ENCODE measurements at places on chromosomes 12 and 14.

DNA sequence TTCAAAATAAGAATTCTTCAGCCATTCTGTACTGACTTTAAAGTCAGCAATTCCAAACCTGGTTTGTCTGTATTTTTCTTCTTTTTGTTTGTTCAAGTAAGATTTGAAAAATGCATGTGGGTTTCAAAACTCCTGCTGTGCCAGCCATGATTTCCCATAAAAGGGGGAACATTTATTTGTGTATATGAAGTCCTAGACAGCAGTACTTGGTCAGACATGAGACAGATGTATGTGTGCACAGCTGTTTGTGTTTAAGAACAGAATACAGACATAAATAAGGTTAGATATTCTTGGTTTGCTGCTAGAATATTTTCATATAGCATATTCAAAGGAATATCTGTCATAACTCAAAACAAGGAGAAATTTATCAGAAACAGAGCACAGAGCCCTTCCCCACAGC, 236.0 kb downstream of the ADAMTS20 start:
- no peak for DNase-seq

GRCh38 chr12:47986291-47986660, 18.0 kb downstream of the COL2A1 start:
- DNase-seq: no peak

- no peak for DNase-seq
These were observed 10.3 kb upstream of the PGAM5 start for GRCh38 chr12:132700212-132700822.

- no peak for DNase-seq
These were observed 21.3 kb upstream of the HSP90B1 start for GRCh38 chr12:103908877-103909276.

GRCh38 chr14:101174522-101174838, 271.0 kb upstream of the RTL1 start:
- DNase-seq: no peak

GRCh38 chr12:113260127-113260526, 38.9 kb downstream of the TPCN1 start:
- DNase-seq: no peak

- DNase-seq: peak; percentile 87
These were observed at the start of gene MNAT1 for GRCh38 chr14:60734465-60735242. Gene MNAT1 (plus strand): TSS chr14:60734761. CDS start chr14:60734863, 102 bp downstream.

DNA sequence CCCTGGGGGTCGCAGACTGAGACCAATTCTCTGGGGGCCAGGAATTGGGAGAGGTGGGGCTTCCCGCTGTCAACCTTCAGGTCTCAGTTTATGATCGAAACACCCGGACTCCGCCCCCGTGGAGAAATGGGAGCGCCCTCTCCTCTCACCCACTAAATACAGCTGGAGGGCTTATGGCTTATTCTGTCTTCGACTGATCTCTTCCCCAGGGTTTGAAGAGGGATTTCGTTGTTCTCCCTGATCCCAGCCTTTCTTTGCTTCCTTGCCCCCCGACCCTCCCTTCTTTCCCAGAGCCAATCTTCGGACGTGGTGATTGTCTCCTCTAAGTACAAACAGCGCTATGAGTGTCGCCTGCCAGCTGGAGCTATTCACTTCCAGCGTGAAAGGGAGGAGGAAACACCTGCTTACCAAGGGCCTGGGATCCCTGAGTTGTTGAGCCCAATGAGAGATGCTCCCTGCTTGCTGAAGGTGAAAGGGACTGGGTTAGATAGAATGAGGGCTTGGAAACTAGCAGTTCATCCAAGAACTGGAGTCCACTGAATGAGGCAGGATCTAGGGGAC, 607 bp downstream of the OS9 start:
- no peak for DNase-seq

DNA sequence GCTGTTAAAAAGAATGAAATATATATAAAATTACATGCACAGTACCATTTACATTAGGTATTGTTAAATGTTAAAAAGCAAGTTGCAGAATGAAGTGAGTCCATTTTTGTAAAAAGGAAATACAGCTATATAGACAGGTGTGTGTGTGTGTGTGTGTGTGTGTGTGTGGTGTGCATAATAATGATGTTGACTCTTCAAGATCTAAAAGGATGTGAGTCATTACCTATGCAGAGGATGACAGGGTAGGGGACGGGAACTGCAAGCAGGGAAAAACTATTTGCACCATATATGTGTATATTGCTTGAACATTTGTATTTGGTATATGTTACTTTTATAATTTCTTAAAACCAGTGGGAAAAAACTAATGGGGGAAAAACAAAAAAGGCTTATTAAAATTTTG, 3.1 kb downstream of the C14orf39 start:
- DNase-seq: no peak

GRCh38 chr12:45660330-45660729, 69.2 kb upstream of the ARID2 start:
- no peak for DNase-seq

- no peak for DNase-seq
These were observed 135.3 kb downstream of the OTOGL start for GRCh38 chr12:80234667-80235066.

DNA sequence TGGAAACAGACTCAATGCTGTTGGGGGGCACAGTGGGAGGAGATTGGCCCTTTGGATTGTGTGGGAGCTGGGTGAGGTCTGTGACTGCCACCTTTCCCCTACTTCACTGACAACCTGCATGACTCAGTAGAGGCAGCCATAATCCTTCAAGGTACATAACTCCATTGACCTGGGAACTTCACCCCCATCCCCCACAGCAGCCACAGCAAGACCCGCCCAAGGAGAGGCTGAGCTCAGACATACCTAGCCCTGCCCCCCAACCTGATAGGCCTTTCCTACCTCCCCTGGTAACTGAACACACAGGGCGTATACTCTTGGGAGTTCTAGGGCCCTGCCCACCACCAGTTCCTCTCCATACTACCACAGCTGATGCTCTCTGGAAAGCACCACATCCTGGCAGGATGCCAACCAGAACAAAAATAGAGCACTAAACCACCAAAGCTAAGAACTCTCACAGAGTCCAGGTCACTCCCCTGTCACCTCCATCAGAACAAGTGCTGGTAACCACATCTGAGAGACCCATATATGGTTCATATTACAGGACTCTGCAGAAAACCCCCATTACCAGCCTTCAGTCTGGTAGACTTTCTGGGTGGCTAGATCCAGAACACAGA, 703.9 kb downstream of the FSCB start:
- DNase-seq: no peak

DNA sequence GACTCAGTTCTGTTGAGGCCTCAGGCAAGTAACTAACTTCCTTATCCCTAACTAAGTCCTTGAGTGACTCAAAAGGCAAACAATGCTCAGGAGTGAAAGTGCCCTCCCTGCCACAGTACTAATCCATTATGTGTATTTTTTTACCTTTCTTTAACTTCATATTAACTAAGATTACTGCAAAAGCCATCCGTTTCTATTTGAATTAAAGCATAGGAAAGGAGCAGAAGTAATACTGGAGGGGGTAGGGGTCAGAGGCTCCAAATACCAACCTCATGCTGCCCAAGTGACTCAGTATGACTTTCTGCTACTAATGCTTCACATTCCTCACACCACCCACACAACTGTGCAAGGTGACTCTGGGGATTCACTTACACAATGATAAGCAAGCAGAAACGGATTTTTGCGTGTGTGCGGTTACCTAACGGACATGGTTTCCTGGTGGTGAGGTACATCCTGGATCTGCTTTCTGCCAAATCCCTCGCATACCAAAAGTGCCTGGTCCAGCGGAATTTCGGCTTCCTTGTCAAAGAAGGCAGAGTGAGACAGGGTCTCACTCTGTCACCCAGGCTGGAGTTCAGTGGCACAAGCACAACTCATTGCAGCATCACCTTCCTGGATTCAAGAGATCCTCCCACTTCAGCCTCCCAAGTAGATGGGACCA, 25.1 kb downstream of the MOK start:
- DNase-seq: peak; percentile 30

DNA sequence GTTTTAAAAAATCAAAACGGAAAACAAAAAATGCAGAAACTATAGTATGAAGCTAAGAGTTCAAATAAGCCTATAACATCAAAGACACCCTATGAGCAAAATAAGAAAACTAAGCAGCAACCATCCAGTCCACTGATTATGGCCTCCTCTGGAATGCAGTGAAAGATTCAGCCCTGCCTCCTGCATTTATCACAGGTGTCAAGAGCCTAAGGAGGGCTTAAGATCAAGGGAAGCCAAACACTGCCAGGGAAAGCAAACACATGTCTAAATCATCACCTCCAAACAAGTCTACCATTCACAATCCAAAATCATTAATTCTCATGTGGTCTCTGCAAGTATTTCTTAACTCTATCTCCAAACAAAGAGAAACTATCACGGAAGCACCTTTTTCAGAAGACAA, 28.4 kb downstream of the SARNP start:
- no peak for DNase-seq

- DNase-seq: no peak
These were observed 89.8 kb downstream of the ZFP36L1 start for GRCh38 chr14:68703093-68703492.

GRCh38 chr14:90649083-90649482, 167.1 kb downstream of the TTC7B start:
- DNase-seq: no peak

GRCh38 chr14:55705651-55706364, 125.8 kb downstream of the KTN1 start:
- no peak for DNase-seq

- no peak for DNase-seq
These were observed 97.8 kb upstream of the FERMT2 start for GRCh38 chr14:53048631-53049030.

GRCh38 chr12:115941362-115941761, 336.1 kb downstream of the MED13L start:
- DNase-seq: no peak

DNA sequence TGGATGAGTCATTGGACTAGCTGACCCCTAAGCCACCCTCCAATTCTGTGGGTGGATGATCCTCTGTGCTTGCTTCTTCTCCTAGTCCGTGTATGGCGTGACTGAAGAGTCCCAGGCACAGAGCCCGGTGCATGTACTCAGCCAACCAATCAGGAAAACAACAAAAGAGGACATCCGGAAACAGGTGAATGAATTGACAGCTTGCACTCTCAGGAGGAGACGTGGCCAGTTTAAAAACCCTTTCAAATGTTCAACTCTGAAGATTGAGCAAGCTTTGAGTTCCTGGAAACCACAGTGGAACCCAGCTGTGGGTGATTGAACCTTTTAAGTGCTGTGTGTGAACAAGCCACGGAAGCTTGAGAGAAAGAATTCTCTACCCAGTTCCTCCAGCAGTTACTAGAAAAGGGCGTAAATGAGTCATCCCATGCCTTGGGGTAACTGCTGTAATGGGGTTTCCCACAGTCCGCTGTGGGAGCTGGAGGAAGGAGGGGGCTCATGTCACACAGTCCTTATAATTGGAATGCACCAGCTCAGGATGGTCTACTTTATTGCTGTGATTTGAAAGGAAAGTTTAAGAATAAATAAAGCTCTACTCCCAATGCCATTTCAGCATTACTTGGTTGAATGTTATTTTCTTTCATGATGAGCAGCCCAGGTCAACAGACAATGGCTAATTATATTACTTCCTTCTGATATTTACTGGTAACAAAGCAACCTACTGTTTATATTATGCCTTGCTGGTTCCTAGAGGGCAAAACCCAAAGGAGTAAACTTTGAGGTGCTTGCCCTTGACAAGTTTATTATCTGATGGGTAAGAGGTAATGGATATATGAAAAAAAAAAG, 417.0 kb downstream of the DPF3 start:
- DNase-seq: no peak

- DNase-seq: no peak
These were observed 201.2 kb upstream of the PRICKLE1 start for GRCh38 chr12:42790761-42791151.

GRCh38 chr14:46920542-46920941, 269.0 kb upstream of the RPL10L start:
- DNase-seq: no peak

DNA sequence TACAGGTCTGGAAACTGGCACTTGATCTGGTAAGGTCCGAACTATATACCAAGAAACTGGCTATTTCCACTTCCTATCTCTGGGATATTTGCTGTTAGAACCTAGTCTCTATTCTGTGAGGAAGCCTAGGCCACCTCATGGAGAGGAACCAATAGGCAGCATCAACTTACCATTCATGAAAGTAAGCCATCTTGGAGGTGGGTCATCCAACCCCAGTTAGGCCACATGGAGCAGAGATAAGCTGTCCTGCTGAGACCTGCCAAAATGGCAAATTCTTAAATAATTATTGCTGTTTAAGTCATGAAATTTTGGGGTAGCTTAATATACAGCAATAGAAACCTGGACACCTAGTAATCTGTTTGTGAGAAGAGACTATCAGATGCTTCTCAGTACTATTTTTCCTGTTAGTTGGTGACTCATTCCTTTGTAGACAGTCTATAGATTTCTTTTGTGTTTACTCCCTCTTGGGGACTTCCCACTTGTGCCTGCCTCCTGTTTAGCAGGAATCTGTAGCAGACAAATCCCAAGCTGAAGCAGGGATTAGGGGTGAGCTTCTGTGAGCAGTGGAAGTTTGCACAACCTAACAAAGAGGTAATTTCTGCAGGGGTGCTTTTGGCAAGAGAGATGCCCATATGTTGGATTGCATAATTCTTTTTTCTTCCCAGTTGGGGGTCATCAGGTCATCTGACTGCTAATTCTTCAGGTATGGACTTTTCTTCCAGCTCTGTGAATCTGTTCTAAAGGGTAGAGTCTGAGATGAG, 136.8 kb downstream of the IGF1 start:
- DNase-seq: no peak

GRCh38 chr14:91694643-91695042, 37.2 kb downstream of the CATSPERB start:
- DNase-seq: no peak

DNA sequence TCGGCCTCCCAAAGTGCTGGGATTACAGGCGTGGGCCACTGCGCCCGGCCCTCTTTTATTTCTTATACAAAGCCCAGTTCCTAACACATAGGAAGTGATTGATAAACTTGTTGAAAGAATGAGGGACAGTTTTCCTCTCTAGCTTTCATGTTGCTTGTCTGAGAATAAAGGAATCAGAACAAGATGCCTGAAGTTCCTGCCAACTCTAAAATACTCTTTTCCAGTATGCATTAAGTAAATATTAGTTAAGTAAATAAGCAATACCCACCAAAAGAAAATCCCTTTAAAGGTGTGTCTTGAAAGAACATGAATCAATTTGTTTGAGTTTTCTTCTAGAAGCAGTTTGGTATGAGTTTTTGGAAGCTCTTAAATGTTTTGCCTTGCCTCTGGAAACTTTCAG, 24.4 kb upstream of the CD27 start:
- no peak for DNase-seq

GRCh38 chr12:32332446-32332845, 66.9 kb upstream of the FGD4 start:
- DNase-seq: no peak

DNA sequence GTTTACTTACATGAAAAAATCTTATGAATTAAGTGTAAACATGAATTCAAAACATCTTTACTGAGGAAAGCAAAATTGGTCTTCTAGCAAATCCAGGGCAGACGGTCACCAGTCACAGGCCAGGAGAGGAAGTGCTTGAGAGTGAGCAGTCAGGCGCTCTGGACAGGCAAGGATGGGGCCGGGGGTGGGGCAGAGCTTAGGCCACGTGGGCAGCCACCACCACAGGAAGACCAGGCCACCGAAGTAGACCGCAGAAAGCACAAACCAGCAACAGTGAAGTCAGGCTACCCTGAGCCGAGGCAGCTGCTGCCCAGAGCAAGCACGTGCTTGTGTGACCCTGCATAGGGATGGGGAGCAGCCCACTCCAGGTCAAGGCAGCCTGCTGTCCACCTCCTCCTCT, 33.5 kb downstream of the SLC6A12 start:
- DNase-seq: no peak

- no peak for DNase-seq
These were observed 46.8 kb upstream of the PCED1B start for GRCh38 chr12:47032644-47033043.
